Hepatic stellate cell (primary cell): ENCODE measurements at places on chromosomes 3 and 15.

DNA sequence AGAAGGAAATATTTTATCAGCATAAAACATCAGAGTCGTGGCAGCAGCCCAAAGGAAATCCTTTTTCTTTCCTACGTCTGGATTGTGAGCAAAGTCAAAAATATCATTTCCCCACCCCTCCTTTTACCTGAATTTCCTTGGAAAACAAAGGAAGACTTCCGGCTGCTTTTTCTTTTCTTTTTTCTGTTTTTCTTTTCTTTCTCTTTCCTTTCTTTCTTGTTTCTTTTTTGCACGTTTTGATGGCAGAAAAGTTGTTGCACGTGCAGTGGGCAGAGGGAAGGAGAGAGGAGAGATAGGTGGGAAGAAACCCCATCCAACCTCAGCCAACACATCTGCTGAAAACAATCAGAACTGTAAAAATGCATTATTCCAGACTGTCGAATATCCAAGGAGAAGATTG lies 544 bp upstream of the MYO1E start:
- DNase-seq = no peak

DNA sequence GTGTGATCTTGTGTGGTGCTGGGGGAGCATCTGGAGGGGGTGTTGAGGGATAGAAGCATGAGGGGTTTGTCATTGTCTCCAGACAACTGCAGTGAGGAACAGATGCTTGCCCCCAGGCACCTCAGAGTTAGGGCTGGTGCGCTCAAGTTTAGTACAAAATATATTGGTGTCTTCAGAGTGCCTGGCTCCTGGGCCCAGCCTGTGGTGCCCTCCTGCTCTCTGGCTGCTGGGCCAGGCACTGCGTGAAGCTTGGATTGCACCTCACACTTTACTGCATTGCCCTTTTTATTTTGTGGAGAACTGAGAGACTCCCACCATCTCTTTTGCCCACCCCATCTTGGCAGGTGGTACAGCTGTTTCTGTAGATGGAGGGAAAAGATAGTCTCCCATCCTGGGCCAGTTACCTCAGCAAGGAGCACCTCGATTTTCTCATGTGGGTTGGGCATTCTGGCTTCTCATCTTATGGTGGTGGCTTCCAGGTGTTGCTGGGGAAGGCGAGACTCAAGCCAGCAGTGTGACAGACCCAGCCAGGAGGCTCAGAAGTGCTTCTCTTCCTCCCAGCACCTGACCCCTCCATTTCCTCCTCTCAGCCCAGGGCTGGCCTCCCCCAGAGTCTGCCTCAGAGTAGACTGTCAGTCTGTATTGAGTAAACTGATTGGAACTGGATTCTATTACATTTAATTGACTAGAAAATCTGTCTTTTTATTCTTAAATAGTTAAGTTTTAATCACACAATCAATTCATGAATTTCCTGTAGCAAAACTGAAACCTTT lies 140.5 kb downstream of the DNAJB8 start:
- no peak for DNase-seq

DNA sequence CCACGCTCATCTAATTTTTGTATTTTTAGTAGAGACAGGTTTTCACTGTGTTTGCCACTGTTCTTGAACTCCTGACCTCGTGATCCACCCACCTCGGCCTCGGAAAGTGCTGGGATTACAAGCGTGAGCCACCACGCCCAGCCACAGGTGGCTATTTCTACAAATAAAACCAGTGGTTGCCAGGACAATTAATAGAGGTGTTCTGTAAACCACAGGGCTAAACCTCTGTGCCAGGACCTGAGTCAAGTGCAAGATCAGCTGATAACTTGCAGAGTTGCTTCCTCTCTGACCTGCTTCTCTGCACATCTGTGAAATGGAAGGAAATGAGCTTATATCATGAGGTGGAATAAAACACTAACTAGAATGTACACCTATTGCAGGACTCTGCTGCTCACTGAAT lies 72.8 kb downstream of the CD200R1L start:
- DNase-seq = no peak

DNA sequence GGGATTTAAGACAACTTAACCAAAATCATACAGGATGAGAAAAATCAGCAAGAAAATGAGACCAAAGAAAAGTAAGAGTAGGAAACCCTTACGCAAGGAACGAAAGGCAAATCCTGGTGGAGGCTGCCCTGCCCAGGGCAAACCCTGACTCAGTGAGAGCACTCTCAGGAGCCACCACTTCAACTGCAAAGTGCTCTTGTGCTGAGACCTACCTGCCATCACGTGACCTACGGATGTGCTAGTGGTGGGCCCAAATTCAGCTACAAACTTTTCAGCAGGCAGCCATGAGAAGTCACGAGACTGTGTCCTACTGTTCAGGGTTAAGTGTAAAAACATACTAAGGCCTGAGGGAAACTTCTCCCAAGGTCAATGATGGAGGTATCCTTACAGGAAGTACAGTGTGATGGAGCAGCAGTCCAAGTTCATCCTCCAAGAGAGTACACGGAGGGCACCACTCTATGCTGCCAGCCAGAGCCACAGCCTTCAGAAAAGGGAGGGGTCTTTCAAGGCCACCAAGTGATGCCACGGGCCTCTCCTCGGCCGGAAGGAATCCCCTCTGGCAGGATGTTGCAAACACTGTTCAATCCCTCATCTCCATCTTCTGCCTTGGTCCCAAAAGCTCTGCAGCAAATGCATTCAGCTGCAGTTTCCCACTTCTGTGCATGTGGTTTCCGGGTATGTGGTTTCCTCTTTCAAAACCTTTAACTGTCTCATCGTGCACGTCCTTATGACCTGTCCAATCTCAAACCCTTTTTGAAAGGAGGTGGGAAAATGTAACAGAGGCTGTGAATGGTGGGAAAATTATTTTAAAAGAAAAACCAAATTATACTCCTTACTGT lies 9.5 kb downstream of the CHSY1 start:
- DNase-seq = no peak

- DNase-seq = no peak
Measured at GRCh38 chr3:14438929-14439328, 36.5 kb downstream of the SLC6A6 start.

DNA sequence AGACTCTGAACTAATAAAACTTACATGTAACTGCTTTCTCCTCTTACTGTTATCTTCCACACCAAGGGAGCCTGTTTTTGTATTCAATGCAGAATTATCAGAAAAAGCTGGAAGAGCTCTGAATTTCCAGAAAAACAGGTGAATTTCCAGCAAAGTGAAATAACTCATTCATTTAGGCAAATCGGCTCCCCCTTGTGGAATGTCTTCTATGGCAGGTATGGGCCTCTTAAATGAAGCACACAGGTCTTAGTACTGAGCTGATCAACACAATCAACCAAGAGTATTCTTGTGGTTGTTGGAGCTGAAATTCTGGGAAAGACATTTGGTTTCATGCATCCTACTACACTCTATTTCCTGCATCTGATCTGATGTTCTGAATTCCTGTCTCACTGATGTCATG lies 31.0 kb upstream of the PTPRG start:
- DNase-seq = no peak

GRCh38 chr3:190432216-190432615 lies 17.5 kb downstream of the TMEM207 start:
- DNase-seq = no peak

- no peak for DNase-seq
Measured at GRCh38 chr3:17745894-17746293, 3.5 kb upstream of the TBC1D5 start.

DNA sequence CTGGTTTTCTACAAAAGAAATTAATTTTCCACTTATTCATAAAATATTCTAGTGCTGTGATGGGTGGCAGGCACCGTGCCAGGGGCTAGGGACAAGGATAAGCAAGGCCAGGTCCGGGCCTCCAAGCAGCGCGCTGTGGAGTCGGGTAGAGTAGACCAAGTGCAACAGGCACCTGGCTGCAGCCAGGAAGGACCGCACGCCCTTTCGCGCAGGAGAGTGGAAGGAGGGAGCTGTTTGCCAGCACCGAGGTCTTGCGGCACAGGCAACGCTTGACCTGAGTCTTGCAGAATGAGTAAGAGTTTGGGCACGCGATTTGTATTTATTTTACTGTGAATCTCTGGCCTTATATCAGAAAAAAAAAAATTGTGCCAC lies at the start of gene CASR:
CASR (plus strand) TSS at position 148 of the 372 bp plus-strand sequence. CDS start 70,522 bp downstream, outside the sequence.
- DNase-seq = no peak

- DNase-seq = no peak
Measured at GRCh38 chr3:61855211-61855610, 293.8 kb downstream of the PTPRG start.

- DNase-seq = no peak
Measured at GRCh38 chr3:88211096-88211890, 61.5 kb downstream of the C3orf38 start.

GRCh38 chr15:36933255-36933990 lies 166.9 kb downstream of the MEIS2 start:
- no peak for DNase-seq

GRCh38 chr15:38130205-38130567 lies 122.5 kb upstream of the SPRED1 start:
- no peak for DNase-seq

- DNase-seq = peak; percentile 35
Measured at GRCh38 chr3:64399205-64399800, 174.0 kb upstream of the PRICKLE2 start.

- DNase-seq = no peak
Measured at GRCh38 chr3:177610686-177611633, 413.7 kb upstream of the TBL1XR1 start.

DNA sequence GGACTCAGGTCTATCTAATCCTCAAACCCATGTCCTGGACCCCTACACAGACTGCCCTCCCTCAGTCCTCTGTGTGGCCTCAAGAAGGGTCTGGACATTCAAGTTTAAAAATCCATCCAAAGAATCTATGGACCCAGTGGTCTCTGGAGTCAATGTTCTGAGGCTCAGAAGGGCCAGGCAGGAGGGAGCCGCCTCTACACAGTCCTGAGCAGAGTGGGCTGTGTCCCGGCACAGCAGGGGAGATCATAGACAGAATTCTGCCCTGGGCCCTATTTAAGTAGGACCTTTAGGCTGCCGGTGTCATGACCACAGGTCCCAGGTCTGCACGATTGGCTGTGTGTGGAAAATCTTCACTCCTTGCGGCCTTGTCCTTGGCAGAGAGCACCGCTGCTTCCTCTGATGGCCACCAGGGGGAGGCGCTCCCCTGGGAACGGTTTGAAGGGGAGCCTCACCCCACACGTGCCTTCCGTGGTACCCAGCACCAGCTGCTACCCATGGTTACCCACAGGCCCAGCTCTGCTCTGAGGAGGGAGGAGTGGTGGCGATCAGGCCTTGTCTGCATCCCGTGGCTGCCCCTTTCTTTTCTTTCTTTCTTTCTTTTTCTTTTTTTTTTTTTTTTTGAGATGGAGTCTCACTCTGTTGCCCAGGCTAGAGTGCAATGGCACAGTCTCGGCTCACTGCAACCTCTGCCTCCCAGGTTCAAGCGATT lies 37.9 kb downstream of the CHRD start:
- peak; percentile 72 for DNase-seq

DNA sequence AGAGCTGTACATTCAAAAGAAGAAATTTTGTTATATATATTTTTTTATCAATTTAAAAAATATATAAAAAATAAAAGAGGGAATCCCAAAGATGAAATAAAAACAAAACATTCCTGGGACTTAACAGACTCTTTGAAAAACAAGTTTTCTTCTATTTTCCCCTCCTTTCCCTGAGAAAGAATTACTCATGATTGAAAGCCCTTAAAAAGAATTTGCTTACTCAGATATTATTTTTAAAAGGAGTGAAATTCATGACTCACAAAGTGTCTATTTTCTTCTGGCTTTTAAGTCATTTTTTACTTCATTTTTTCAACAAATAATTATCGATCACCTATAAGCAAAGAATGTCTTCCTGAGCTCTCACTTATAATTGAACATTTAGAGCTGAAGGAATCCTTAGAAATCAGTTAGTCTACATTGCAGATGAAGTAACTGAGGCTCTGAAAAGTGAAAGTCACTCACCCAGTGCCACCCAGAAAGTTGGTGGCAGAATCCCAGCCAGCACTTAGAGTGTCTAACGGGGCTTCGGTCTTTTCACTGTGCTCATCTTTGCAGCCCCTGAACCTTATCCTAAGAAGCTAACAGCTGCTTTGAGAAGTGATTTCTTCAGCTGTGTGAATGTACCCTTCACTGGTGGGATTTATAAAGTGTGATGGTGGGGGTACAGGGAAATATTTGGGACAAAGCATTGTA lies 42.5 kb upstream of the NUDT16 start:
- DNase-seq = no peak

- DNase-seq = no peak
Measured at GRCh38 chr15:100878648-100879047, 983 bp upstream of the ALDH1A3 start.

- DNase-seq = no peak
Measured at GRCh38 chr3:81951106-81951505, 189.7 kb upstream of the GBE1 start.

DNA sequence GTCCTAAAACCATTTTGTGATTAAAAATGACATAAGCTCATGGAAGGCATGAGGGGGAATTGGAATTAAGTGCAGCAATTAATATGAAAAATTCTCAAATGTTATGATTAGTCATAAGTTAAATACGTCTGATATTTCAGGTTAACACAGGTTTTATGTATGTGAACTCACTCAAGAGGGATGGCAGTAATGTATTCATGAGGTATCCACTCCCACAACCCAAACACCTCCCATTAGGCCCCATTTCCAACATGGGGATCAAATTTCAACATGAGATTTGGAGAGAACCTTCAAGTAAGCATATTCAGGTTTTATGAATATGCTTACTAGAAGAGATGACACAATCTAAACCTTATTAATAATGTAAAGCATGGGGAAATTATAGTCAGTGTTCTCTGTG lies 41.6 kb upstream of the IL20RB start:
- DNase-seq = no peak

DNA sequence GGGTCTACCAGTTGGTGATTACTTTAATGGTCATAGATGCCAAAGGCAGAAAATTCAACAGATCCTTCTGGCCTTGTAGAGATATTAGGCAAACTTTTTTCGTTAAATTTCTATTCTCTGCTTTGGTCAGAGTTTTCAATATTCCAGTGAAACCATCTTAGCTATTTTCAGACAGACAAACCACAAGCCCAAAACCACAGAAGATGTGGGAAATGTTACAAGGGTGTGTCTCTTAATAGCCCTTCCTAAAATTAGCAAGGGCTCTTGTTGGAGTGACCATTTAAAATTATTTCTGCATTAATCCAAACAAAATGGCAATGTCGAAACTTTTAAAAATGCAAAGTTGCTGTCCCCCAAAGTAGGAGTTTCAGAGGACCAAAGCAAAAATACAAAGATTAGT lies 102.8 kb downstream of the ARRDC4 start:
- no peak for DNase-seq

GRCh38 chr15:95990833-95991232 lies 339.7 kb upstream of the NR2F2 start:
- no peak for DNase-seq
